Hypothalamus (tissue), 51 donors: ENCODE measurements at places on chromosomes 3 and 15.
A peak's percentile ranks its signal among the peaks of the same experiment; 100 is the strongest.

GRCh38 chr15:97168704-97169475 lies 791.6 kb upstream of the ARRDC4 start:
- no peak for DNase-seq

GRCh38 chr3:25064681-25065080 lies 363.4 kb upstream of the RARB start:
- DNase-seq = no peak

- no peak for DNase-seq
Measured at GRCh38 chr3:21920421-21920861, 169.4 kb upstream of the ZNF385D start.

DNA sequence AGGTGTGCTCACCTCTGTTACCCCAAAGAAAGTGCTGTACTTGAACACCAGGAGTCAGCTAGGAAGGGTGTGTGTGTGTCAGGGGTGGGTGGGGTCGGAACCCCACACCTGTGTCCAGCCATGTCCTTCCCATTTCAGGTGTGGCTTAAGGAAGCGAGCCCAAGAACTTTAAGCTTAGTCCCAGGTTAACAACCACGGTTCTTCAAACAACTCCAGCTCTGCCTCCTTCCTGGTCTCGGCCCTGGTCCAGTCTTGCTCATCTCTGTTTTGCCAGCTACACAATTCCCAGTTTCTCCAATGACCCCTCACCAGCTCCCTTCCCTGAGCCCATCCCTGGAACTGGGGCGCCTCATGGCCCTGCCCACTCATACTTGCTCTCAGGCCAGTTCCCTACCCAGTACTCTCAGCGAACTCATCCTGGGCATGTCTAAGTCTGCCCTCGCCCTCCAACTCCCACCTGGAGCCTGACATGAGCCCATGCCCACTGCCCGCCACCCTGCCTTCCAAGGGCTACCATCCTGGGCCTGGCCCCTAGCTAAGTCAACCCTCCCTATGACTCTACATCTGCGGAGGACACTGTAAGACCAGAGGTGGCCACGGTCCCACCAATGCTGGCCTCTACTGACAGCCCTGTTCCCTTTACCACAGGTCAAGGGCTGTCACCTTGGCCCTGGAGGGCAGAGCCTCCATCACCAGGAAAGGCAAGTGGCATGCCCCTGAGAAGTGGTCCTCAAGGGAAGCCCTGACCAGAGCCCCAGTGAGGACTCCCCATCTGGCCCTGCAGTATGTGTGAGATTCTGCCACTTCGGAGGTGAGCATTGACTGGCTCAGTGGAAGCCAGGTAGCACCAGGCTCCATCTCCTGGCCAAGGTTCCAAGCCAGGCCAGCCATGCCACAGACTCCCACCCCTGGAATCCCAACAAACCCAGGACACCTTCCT lies 9.2 kb downstream of the POC1A start:
- DNase-seq = no peak

GRCh38 chr15:49723981-49724380 lies 103.1 kb downstream of the DTWD1 start:
- no peak for DNase-seq

DNA sequence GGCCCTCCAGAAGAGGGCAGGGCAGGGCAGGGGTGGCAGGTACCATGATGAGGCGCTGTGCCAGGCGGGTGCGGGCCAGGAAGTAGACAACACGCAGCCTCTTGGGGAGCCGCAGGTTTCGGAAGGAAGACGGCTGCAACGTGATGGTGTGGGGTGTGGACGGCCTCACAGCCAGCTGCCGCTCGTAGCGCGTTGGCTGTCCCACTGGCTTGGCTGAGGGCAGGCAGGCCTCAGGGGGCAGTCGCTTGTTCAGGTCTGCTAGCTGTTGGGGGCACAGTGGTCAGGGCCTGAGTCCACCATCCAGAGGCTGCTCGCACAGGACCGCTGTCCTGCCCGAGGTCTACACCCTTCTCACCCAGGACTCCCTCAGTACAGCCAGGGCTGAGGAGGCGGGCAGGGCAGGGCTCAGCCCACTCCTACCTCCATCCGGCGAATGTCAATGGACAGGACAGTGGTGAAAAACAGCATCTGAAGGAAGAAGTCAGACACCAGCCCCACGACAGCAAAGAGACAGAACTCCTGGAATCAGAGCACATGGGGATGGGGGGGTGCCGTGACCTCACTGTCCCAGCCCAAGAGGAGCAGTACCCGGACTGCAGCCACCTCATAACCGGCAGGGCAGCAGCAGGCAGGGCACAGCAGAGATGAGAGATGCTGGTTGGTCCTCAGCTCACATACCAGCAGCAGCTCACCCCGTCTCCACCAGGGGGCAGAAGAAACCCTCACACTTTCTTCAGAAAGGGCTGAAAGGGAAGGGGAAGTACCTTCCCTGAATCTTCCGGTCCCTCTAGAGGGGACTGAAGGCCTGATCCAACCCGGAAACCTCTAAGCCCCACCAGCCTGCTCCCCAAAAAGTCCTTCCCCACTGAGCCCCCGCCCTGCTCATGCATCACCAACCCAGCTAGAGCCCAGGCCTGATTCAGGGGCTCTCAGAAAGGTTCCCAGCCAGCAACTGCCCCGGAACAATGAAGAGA lies 40.0 kb downstream of the PTPN23 start:
- peak; percentile 85 for DNase-seq

DNA sequence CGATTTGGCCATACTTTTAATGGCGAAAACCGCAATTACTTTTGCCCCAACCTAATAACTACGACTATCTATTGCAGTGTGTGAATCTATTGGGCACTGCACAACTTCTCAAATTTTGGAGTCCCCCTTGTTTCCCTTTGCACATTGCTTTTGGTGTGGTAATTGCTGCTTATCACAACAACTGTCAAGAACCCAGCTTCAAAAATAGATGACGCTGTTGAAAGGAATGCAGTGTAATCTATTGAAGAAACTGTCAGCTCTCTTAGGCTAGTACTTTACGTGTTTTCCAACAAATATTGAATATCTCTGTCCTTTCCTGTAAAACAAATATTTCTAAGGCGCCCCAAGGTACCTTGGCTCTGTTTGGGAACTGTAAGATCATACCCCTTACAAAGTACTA lies 222.8 kb upstream of the UBE2E2 start:
- DNase-seq = no peak

DNA sequence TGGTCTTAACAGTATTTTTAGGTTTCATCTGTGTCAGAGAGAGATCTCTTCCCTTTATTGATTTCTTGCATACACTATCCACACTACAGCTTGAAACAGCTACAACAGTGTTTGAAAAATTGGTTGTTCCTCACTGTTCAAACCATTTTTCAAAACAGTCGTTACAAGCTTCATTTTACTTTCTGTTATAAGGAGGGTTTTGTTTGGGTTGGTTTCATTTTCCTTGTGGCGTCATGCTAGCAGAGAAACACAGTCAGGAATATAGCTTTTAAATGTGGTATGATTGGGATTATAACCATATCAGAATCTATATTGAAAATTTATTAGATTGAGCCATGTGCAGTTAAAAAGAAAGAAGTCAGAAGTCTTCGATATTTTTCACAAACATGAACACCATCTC lies 400.6 kb downstream of the ZBTB20 start:
- no peak for DNase-seq

GRCh38 chr3:191362524-191363090 lies 32.3 kb upstream of the UTS2B start:
- no peak for DNase-seq

GRCh38 chr3:58116985-58117384 lies 93.8 kb downstream of the DNASE1L3 start:
- no peak for DNase-seq

- no peak for DNase-seq
Measured at GRCh38 chr3:185979721-185980121, 41.9 kb upstream of the TRA2B start.

- DNase-seq = peak; percentile 36
Measured at GRCh38 chr15:64507293-64507802, 47.0 kb downstream of the ZNF609 start.

- DNase-seq = no peak
Measured at GRCh38 chr3:123365450-123366143, 83.3 kb downstream of the ADCY5 start.

DNA sequence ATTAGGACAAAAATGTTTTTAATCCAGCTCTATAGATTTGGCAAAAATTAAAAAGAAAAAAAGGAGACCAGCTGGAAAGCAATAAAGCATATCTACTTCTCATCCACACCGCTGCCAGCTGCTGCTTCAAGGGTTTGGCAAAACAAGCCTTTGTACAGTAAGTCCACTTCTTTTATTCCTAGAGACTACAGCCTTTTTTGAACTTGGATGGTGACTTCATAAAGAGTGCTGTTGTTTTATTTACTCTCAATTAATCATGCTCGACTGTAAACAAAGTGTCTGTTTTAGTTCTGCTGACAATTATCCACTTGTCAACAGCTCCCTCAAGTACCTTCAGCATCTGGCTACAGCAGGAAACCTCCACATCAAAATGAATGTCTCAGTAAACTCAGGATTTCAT lies 12.3 kb upstream of the FOXB1 start:
- DNase-seq = no peak

DNA sequence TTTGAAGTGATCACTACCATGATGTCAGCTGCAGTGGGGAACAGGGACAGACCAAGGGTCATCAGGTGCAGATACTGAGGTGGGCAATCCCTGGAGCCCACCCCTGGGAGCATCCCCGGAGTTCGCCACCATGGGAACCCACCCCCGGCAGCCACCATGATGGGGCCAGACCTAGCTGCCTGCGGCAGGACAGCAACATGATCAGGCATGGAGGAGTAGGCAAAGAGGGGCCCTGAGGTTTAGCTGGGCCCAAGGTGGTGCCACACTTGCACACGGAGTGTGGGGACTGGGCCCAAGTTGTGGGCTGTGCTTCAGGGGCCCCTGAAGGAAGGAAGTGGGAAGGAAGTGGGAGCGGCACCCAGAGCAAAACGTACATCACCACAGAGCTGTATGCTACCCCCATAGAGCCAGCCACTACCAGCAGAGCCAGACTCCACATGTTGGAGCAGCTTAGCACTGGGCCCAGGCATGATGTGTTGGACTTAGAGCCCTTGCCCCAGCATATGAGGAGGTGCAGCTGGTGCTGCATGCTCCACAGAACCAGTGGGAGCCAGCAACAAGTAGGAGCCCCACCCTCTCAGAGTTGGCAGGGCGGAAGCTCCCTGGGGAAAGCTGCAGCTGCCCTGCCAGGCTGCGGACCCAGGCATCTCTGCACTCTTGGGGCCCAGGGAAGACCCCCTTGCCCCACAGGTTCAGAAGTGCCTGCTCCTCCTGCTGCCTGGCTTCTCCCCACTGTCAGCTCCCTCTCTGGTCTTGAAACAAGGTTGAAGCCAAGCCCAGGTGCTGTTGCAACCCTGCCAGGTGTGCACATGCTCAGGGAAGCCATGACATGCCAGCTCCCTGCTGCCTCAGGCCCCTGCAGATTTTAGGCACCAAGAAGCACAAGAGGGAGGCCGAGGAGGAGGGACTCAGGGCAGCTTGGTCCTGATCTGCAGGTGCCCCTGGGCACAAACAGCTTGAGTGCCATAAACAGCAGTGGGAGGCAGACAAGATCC lies 515.3 kb downstream of the ZBBX start:
- no peak for DNase-seq

- DNase-seq = no peak
Measured at GRCh38 chr3:162670181-162670580, 1173.6 kb downstream of the OTOL1 start.

GRCh38 chr15:44160796-44161195 lies 34.3 kb downstream of the FRMD5 start:
- no peak for DNase-seq

DNA sequence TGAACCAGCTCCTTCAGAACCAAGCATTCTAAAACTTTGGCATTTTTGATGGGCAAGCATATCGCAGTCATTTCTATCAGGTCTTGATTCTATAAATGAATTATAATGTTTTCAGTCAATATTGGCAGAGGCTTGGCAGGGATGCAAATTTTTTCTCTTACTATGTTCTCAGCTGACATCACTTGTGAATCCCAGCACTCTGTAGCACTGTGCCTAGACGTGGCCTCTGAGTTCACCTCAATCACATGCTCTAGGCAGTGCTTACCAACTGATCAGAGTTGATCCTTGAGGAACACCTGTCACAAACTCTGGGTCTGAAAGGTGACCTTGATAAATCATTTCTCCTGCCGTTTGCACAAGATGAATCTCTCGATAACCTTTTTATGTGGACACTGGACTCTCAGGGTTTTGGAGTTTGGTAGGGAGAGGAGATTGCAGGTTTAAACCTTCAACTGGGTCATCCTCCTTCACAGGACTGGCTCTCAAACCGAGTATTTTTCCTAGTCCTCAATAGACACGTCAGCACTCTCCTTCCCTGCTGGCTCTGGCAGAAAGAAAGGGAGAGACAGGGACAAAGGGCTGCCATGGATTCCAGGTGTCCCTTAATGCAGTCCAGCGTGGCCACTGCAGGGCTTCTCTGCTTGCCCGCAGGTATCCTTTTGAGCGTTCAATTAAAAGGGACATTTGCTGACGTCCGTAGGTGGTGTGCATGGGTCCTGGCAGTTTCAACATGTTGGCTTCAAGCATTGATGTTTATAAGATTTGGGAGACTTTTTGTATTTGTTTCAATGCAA lies 222.3 kb upstream of the CMC1 start:
- DNase-seq = no peak

GRCh38 chr3:177194299-177194698 lies 3.0 kb downstream of the TBL1XR1 start:
- no peak for DNase-seq

- DNase-seq = no peak
Measured at GRCh38 chr3:38150780-38151528, 12.5 kb downstream of the MYD88 start.

- DNase-seq = no peak
Measured at GRCh38 chr3:139110072-139110830, 65.6 kb upstream of the PRR23C start.

DNA sequence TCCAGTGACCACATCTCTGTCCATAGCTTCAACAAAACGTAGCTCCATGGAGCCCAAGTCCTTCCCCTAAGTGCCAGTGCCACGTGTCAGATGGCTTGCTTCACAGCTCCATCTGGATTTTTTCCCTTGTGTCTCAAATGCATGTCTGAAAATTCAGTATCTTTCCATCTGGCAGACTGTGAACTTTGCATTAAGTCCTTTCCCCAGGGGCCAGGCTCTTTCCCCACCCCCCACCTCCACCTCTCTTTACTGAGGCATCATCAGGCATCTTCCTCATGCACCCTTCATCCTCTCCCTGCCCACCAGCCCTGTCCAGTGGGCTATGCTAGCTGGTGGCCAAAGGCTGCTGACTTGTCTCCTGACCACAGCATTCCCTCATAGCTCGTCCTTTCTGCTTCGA lies 53.7 kb downstream of the PDIA5 start:
- no peak for DNase-seq

DNA sequence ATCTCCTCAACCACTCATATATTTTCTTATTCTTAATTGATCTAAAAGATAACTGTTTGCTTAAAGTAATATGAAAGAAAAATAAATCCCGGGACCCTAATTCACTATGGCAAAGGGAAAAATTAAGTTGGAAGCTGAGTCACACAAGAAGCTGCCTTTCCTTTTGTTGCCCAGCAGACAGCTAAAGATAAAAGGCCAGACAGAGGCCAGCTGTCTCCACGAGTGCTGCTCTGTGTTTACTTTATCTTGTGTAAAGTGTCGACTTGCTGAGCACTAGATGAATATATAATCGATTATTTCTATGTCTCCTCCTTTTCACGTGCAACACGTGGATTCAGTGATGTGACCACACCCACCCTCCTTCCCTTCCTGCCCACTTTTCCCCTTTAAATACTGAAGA lies 52.8 kb upstream of the NSMCE3 start:
- DNase-seq = no peak
